Jurkat, Clone E6-1 (cell line): ENCODE measurements at places on chromosomes 11 and 22.
A peak's percentile ranks its signal among the peaks of the same experiment; 100 is the strongest.

- DNase-seq = no peak
Observed at GRCh38 chr22:46598737-46599424, 21.3 kb upstream of the GRAMD4 start.

GRCh38 chr22:42794551-42795510, 62.2 kb downstream of the ARFGAP3 start:
- DNase-seq = no peak

GRCh38 chr11:46248289-46249102, 29.0 kb upstream of the CREB3L1 start:
- no peak for DNase-seq

DNA sequence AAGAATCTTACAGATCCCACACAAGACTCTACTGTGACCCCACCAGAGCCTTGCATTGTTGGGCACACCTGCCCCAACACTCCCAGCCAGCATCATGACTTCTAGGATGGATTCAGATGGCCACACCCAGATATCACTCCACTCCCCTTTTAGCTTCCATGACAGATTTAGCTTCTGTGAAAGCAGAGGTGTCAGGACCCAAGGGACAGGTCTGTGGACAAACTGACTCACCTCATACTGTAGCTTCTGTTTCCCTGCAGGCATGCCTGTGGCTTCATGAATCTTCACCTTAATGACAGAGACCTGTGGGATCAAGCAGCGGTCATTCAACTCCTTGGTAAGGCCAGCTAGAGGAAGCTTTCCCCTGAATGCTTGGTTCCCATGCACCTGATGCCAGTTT, 8.5 kb upstream of the TBC1D10A start:
- DNase-seq = no peak

DNA sequence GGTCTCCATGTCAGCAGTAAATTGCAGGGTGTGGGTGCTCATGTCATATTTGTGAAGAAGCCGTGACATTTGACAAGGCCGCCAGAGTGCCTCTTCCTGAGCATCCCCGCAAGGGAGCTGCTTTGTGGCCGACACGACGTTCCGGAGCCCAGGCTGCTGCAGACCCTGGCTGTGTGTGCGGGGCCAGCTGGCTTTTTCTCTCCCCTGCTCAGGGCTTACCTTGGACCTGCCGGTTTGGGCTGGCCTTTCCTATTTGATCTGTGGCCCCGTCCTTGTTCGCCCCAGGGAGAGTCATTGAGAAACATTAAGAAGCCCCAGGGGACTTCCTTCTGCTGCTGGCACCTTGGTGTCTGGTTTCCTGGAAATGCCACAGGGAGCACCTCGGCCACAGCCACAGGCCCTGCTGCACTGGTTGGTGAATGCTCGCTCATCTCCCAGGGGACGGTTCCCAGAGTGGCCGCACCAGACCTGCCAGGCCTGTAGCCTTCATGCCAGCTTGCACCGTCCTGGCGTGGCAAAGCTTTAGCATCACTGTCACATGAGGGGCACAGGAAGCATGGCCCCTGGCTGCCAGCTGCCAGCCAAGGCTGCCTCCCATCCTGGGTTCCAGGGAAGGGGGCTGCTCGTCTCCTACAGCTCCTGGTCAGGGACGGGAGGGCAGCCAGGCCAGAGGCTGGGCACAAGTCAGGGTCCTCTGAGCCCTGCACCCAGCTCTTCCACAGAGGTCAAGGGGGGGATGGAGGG, 5.4 kb downstream of the GRK2 start:
- DNase-seq = no peak

DNA sequence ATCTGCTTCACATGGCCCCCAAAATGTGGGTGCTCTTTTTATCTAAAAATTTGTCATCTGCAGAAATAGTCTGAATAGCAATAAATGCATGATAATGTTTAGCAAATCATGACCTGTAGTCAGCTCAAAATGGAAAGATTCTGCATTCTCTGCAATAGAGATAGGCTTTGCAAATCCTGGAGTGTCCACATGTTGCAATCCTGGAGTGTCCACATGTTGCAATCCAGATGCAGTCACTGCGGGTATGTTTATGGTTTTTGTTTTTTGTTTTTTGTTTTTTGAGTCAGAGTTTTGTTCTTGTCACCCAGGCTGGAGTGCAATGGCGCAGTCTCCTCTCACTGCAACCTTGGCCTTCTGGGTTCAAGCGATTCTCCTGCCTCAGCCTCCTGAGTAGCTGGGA, 20.2 kb upstream of the LRRC32 start:
- no peak for DNase-seq

- no peak for DNase-seq
Observed at GRCh38 chr11:26741036-26741435, 19.2 kb upstream of the SLC5A12 start.

GRCh38 chr11:3014057-3014938, 22.2 kb upstream of the NAP1L4 start:
- peak; percentile 92 for DNase-seq

DNA sequence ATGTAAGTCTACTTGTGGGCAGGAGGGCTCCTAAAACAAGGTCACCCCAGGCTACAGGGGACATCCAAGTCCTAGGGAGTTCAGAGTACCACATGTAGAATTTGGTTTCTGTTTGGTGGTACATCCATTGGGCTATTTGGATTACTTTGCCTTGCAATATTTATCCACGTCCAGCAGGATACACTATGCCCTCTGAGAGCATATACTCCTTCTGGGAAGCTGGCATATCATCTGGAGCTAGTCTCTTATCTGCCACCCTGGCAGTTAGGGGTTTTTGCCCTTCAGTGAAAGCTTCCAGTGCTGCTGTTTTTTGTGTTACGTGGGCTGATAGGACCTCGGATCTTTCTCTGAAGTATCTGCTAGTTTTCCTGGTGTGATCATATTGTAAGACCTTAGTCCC, 7.3 kb downstream of the LMO2 start:
- no peak for DNase-seq

GRCh38 chr11:46489656-46490560, 98.3 kb upstream of the CHRM4 start:
- peak; percentile 60 for DNase-seq

DNA sequence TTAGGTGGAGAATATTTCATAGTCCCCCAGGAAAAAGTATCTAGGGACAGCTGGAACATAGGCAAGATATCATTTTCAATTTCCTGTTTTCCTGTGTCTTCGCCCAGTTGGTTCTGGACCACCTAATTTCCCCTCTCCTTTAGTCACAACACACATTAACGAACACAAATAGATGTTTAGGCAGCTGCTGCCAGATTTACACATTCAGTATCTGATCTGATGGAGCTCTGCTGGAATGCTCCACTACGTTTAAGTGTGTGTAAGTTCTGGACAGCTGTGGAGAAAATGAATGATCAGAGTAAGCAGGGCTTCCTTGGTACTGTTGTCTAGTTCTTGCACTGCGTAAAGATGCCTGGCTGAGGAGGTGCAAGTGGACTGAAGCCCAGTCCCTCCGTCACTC, 36.1 kb upstream of the CLPB start:
- DNase-seq = no peak

DNA sequence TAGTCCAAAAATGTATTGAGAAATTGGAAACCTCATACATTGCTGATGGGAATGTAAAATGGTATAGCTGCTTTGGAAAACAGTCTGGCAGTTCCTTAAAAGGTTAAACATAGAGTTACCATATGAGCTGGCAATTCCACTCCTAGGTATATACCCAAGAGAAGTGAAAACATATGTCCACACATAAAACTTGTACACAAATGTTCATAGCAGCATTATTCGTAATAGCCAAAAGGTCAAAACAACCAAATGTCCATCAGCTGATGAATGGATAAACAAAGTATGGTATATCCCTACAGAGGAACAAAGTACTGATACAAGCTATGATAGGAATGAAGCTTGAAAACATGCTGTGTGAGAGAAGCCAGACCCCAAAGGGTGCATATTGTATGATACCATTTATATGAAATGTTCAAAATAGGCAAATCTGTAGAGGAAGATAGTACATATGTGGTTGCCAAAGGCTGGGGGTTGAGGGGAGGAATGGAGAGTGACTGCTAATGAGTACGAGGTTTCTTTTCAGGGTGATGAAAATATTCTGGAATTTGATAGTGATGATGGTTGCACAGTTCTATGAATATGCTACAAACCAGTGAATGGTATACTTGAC, 85.8 kb downstream of the ZBTB16 start:
- no peak for DNase-seq

- no peak for DNase-seq
Observed at GRCh38 chr22:33793475-33793874, 126.8 kb downstream of the LARGE1 start.

DNA sequence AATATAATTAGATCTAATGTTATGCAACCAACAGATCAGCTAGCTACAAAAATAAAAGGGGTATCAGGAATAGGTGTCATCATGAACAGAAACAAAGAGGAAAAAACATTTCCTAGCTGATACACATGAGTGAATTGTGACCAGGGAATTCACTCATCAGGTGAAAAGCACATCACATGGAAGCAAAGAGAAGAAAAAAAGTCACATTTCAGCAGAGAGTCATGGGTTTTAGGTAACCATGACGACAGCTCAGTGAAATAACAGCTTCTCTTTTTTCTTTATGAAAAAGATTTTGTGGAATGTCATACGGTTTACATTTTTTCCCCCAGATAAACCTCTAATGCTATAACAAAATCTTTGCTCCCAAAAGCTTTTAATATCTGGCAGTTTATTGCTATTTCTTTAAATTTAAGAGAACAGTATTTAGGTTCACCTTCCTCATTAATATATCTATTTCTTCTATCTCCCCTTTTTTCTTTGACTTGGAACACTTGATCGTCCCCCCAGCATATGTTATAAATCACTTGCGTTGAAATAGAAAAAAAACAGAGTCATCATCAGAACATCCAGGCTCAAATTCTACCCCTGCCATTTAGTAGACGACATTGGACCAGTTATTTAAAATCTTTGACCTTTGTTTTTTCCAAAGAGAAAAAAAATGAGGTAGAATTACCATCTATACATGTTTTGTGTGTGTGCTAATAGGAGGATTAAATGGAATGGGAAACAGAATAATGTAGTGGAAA, 5.3 kb downstream of the TYR start:
- no peak for DNase-seq

- no peak for DNase-seq
Observed at GRCh38 chr11:19306179-19306944, 65.6 kb upstream of the E2F8 start.

DNA sequence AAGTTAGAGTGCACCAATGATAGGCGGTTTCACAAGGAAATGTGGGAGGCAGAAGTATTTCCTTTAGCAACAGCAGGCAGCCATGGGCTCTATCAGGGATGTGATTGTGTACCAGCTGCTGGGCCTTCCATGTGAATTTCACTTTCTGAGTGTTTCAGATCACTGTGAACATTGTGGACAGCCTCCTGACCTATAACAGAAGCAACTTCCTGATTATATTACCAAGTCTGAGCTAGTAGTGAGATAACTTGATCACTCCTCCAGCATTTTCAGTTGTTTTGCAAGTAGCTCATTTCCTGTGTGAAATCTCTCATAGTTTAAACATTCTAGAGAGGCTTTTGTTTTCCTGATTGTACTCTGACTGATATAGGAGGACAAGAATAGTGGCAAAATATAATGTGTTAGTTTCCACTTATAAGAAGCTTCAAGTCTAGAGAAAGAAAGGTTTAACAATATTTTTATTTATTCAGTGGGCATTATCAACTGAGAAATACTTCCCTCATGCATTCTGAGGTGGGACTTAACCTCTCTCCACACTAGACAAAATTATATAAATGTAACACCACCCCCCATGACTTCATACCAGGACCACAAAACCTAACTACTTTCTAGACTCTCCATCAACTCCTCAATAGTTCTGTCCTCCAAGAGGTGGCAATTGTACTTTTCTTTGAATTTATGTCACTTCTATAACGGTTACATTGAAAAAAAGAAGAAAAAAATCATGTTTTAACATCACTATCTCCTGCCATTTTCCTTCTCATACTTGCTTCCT, 184.2 kb upstream of the LUZP2 start:
- DNase-seq = no peak

DNA sequence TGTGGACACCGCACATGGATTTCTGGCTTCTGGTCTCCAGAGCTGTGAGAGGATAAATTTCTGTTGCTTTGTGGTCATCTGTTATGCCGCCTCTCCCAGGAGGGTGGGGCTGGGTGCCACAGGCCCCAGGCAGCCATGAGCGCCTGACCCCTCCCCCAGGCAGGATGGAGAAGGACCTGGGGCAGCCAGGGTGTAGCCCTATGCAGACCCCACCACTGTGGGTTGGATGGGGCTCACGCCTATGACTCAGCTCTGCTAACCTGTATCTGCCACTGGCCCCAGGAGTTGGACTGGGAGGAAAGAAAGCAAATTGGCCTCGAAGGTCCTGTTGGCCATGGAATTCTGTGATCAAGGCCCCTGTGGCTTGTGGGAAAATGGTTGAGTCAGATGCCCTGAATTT, 1351.1 kb downstream of the BRD1 start:
- no peak for DNase-seq

- DNase-seq = no peak
Observed at GRCh38 chr11:66022401-66023185, 3.7 kb downstream of the CATSPER1 start.

DNA sequence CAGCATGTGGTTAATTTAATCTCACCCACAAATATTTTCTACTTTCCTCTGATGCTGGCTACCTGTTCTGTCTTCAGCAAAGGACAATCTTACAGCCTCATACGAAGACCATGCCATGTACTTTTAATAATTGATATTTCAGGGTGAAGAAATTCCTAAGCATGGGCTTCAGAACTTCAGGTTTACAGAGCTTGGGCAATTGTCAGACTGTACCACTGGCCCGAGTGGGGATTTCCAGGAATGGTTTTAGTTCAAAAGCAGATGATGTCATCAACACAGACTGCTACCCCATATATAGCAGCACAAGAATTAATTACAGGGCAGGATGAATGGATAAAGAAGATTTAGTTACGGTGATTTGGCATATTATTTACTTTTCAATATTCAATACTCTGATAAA, 171.8 kb downstream of the ETS1 start:
- DNase-seq = no peak

DNA sequence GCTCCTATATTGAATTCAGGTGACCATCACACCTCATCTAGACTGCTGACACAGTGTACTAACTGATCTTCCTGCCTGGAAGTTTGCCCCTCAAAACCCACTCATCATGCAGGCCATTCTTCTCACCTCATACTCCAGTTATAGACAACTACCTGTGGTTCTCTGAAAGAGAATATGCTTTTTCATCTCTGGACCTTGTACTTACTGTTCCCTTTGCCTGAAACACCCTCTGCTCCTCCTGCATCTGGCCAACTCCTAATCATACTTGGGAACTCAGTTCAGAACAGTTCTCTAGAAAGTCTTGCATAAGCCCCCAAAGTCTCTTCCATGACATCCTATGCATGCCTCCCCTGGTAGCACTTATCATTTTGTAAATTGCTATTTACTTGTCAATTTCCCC, 28.2 kb upstream of the P4HA3 start:
- no peak for DNase-seq

DNA sequence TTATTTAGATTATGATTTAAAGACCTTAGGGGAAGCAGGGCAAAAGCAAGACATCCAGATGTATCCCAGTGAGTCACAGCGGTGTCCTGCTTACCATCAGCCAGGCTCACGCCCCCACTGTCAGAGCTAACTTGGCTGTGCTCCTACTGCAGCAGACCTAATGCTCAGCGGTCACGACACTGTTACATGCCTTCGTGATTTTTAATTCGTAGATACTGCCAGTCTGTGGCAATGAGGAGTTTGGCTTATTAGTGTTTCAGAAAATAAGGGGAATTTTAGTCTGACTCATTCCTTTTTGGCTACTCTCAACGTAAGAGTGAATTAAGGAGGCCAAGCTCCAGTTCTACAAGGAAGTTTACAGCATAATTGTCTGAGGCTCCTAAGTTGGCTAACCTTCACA, 22.7 kb downstream of the EFCAB6 start:
- DNase-seq = no peak
